Dorsolateral prefrontal cortex (tissue), 122 donors: ENCODE measurements at places on chromosomes 16 and 17.

GRCh38 chr17:9021158-9021991 lies at the start of gene NTN1:
Gene NTN1 (plus strand): TSS chr17:9021510. CDS start chr17:9022374, 864 bp downstream.
- DNase-seq: no peak

DNA sequence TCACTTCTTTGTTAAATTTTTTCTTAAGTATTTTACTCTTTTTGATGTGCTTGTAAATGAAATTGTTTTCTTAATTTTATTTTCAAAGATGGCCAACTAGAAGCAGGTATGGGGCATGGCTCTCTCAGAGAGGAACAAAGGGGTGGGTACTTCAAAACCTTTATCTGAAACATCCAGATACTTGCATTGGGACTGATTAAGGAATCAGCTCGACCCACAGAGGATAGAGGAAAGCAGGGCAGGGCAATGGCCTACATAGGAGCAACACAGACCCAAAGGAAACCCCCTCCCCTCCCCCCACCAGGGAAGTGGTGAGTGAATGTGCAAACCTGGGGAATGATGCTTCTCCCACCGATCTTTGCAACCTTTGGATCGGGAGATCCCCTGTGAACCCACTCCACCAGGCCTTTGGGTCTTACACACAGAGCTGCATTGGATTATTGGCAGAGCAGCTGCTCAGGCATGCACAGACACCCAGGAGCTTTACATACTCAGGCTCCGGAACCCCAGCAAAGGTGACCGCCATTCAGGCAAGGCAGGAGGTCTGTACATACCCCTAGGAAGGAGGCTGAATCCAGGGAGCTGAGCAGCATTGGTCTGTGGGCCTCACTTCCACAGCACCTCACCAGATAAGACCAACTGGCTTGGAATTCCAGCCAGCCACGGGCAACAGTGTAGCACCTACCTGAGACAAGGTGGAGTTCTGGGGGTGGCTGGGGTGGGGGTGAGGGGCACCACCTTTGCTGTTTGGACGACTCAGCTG lies 3.0 kb upstream of the CCR7 start:
- DNase-seq: no peak

DNA sequence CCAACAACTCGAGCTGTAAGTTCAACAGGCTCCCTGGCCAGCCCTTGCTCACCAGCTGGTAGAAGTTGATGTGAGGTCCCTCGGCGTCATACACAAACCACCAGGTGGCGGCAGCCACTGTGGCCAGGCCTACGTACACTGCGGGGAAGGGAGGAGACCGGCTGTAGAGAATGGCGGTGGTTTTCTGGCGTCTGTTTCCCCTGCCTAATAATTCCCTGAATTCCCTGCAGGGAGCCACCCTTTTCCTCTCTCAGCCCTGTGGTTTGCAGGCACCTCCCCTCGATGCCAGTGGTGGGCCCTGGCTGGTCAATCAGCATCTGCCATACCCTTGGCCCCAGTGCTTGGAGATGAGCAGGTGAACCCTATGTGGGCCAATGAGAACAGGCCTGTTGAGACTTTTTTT lies 18.9 kb upstream of the P2RX1 start:
- no peak for DNase-seq

- no peak for DNase-seq
Observed at GRCh38 chr16:24309258-24310142, 53.4 kb downstream of the CACNG3 start.

DNA sequence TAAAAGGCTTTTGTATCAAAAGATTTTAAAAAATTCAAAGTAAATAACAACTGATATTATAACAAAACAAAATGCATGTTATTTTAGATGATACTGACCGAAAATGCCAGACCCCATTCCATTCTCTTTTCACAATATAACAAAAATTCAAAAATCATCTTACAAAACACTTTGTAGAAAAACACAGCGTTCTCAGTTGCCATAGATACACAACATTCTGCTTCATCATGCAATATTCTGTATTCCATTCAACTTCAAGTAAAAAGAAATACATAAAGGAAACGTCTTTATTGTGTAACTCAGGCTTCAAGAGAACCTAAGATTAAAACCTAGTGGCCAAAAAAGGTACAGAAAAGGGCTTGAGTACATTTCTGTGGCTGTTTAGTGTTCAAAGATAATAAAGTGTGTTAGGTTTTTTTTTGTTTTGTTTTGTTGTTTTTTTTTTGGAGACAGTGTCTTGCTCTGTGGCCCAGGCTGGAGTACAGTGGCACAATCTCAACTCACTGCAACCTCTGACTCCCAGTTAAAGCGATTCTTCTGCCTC lies 250.5 kb downstream of the CEP112 start:
- DNase-seq: no peak

DNA sequence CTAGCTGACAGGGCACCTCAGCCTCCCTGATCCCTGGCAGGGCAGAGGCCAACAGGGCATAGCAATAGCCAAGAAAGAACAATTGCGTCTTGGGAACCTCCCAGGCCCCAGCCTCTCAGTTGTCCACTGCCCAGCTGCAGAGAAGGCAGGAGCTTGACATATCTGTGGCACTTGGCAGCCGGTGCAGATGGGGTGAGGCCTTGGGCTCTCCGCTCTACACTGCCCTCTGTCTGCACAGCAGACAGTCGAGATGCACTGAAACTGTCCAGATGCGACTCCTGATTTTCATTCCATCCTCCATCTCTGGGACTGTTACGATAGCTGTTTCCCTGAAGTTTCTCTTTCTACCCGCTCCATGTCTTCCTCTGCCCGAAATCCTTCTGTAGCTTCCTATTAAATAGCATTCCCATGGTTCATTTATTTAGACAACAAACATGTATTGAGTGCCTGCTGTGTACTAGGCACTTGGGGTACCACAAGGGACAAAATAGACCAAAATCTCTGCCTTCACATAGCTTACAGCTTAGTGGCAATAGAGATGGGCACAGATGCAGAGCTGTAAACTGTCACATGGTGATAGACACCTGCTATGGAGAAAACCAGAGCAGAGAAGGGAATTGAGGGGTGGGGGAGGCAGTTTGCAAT lies 3.3 kb downstream of the POLR3E start:
- DNase-seq: peak; percentile 73

GRCh38 chr16:31085411-31085810 lies 3.3 kb downstream of the PRSS53 start:
- DNase-seq: no peak

DNA sequence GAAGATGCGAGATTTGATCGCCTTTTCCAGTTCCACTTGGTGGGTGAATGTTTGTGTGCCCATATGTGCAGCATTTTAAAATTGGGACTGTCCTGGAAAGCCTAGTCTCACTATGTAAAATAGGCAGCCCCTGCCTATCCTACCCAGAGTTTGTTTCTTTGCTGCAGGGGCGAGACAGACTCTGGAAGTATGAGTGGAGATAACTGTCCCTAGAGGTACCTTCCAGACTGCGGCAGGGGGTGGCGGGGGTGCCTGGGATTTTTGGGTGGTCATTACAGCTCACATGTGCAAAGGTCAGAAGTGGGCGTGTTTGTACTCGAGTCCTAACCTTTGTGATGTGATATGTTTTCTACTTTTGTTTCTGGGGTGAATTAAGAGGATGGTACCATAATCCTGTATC lies 36.6 kb downstream of the MPRIP start:
- DNase-seq: no peak

DNA sequence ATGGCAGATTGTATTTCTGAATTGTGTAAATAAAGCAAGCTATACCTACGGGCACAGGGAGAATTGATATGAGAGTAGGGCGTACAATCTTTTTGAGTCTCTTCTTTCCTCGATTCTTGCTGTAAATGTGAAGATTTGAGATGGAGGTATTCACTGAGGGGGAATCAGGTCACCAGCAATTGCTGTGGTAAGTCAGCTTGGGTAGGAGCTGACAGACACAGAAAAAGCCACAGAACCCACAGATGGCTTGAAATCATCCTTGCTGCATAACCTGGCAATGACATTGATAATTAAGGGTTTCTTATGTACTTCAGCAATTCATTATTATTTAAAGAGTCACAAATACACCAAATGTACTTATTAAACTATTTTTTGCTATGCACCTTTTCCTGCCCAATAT lies 164.2 kb downstream of the CNTNAP4 start:
- no peak for DNase-seq

GRCh38 chr17:31015639-31016038 lies 44.8 kb downstream of the RNF135 start:
- DNase-seq: no peak

DNA sequence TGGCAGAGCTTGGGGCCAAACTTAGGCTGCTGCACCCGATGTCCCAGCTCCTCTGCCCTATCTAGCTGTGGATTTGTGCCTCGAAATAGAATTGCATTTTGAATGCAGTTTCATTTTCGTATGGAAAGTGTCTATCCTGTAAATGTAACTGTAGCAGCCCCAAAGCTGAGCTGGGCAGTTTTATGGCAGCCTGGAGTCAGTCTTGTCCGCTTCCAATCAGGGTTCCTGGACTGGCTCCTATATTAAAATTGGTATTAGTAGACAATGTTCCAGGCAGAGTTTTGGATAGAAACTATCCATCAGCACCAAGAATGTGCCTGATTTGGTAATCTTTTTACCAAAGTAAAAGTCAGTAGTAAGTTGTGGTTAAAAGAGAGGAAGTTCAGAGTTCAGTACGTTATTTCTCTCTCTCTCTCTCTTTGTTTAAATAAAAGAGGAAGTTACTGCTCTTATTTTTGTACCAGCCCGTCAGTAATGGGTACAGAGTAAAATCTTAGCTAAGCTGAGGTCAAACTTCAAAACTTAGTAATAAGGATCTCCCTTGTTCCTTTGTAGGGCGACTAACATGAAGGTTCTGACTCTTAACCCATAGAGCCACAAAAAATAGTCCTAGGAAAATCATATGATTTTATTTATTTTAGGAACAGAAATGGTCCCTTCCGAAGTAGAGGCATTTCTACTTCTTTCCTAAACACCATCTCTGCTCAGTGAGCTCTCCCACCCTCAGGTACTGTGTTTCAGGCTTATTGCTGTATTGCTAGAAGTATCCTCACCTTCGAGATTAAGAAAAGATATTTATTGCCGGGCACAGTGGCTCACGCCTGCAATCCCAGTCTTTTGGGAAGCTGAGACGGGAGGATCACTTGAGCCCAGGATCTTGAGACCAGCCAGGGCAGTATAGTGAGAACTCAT lies 28.0 kb downstream of the PRKCB start:
- no peak for DNase-seq

GRCh38 chr17:31869031-31869430 lies 10.0 kb upstream of the COPRS start:
- no peak for DNase-seq

DNA sequence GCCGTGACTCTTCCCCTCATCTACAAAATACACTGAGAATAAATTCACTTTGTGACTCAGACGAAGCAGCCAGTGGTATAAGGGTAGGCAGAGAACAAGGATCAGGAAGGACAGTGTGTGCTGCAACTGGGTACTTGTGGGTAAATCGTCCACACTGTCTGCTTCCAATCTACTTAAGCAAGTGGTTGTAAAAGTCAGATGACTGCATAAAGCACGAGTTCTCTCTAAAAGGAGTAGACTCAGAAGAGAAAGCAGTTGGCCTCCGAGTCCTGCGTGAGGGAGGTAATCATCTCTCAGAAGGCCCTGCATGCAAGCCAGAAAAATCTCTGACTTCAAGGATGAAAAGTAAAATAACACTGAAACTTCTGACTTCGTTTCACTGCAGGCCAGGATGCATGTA lies 43.1 kb downstream of the ANKFY1 start:
- DNase-seq: no peak

DNA sequence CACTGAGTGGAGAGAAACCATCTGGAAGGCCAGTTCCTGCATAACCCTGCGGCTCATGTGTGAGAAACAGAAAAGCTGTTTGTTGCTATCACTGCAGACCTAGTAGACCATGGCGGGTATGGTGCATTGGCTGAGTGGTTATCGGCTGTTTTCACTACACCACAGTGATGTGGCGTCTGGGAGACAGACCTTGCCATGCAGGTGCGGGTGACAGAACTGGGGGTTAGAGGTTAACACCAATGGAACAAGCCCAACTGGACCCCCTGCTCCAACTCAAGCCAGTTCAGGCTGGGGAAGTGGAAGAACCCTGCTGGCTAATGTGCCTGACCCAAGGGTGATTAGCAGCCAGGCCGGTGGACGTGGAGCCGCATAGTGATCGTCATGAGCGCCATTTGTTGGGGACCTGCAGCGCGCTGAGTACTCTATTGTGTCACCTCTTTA lies 91.9 kb downstream of the IRF8 start:
- DNase-seq: no peak

GRCh38 chr16:74280448-74280847 lies 16.2 kb upstream of the PSMD7 start:
- DNase-seq: no peak

GRCh38 chr16:82943371-82943770 lies 316.6 kb downstream of the CDH13 start:
- no peak for DNase-seq

DNA sequence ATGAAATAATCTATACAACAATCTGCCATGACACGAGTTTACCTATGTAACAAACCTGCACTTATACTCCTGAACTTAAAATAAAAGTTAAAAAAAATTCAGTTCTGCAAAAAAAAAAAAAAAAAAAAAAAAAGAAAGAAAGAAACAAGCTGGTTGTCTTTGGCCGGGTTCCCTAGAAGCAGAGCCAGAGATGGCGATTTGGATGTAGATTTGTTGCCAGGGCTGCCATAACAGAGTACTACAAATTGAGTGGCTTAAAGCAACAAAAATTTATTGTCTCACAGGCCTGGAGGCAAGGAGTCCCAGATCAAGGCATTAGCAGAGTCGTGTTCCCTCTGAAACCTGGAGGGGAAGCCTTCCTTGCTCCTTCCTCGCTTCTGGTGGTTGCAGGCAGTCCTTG lies 20.4 kb downstream of the SYT17 start:
- no peak for DNase-seq

- DNase-seq: no peak
Observed at GRCh38 chr16:49800876-49801275, 55.0 kb downstream of the ZNF423 start.

DNA sequence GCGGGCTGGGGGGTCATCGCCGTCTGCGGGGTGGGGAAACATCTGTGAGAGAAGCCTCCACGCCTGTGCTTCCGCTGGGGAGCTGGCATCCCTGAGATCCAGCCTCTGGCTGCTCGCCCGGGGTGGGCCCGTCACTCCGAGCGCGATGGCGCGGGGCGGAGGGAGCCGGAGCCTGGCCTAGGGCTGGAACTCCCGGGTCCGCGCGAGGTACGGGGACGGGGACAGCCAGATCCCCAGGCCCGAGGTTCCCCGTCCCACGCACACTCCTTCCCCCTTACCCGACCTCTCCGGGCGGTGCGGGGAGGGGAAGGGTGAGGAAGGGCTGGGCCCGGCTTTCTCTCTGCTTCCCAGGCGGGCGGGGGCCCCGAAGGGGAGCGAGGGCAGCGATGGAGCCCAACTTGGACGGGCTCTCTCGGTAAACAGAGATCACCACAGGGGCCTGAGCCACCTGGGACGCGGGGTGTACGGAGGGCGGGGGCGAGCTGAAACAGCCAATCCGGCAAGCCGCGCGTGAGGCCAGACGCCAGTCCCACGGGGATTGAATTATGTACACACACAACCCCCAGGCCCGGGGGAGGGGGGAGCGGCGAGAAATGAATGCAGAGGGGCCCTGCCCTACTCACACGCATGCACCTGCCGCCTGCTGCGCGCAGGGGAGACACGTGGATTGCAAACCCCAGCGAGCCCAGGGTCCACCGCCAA lies at the start of gene SLC16A11:
SLC16A11 (minus strand) TSS at position 596 of the 702 bp plus-strand sequence; CDS start at position 17, 579 bp downstream.
- peak; percentile 50 for DNase-seq

- no peak for DNase-seq
Observed at GRCh38 chr16:53666786-53667415, 36.8 kb downstream of the RPGRIP1L start.

- no peak for DNase-seq
Observed at GRCh38 chr17:50239937-50240336, 34.3 kb upstream of the TMEM92 start.

GRCh38 chr17:20105539-20106280 lies 96.6 kb downstream of the SPECC1 start:
- no peak for DNase-seq
